HEK293T (cell line): ENCODE measurements at places on chromosomes 12 and 14.

GRCh38 chr14:89485264-89485663 is 68.2 kb upstream of the FOXN3 start:
- no peak for DNase-seq

DNA sequence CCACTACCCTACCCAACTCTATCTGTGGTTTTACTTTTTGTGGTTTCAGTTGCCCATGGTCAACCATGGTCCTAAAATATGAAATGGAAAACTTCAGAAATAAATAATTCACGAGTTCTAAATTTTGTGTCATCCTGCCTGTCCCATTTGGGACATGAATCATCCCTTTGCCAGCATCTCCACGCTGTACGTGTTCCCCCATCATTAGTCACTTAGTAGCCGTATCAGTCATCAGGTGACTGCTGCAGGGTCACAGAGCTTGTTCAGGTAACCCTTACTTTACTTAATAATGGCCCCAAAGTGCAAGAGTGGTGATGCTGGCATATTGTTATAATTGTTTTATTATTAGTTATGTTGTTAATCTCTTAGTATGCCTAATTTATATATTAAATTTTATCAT is 209.9 kb downstream of the ITPR2 start:
- no peak for DNase-seq

- DNase-seq = no peak
Measured at GRCh38 chr14:73613419-73613963, 1.2 kb downstream of the ACOT6 start.

- DNase-seq = no peak
Measured at GRCh38 chr12:124002021-124002644, 29.1 kb downstream of the ZNF664 start.

DNA sequence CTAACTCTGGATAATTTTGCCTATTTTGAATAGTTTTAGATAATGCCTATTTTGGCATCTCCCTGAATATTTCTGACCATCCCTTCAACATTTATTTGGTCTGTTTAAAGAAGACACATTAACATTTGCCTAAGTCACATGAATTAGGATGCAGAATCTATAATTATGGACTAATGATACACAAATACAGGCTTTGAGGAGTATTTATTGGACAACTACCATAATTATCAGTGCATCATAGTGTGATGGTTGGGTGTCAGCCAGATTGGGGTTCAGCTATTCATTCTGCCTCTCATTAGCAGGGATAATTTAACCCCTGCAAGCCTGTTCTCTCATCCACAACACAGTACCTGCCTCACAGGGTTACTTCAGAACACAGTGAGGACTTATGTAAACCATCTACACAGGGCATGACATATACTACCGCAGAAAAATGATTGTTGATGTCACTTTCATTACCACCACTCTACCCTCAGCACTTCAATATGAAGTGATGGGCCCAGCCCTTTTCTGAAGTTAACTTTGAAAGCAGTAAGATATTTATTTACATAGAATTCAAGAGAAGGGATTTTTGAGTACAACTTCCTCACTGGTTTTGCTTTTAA is 14.4 kb downstream of the PRKCH start:
- DNase-seq = no peak

DNA sequence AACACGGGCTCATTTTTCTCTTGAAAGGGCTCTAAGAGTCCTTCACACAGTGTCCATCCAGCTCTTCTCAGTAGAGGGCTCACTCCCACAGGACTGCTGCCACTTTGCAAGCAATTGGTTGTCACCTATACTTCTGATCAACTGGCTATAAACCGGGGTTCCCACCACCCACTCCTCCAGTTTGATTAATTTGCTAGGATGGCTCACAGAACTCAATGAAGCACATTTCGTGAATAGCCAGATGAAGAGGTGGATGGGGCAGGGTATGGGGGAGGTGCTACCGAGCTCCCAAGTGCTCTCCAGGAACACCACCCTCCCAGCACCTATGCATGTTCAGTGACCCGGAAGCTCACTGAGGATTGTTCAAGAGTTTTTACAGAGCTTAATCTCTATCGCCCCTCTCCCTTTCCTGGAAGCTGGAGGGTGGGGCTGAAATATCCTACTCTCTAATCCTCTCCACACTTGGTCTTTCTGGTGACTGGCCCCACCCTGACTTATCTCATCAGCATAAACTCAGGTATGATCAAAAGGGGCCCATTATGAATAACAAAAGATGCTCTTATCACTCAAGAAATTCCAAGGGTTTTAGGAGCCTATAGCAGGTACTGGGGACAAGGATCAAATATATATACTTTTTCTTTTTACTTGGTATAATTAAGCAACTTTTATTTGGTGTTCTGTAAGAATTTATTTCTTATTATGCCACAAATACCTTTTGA is 13.9 kb upstream of the EGLN3 start:
- no peak for DNase-seq

DNA sequence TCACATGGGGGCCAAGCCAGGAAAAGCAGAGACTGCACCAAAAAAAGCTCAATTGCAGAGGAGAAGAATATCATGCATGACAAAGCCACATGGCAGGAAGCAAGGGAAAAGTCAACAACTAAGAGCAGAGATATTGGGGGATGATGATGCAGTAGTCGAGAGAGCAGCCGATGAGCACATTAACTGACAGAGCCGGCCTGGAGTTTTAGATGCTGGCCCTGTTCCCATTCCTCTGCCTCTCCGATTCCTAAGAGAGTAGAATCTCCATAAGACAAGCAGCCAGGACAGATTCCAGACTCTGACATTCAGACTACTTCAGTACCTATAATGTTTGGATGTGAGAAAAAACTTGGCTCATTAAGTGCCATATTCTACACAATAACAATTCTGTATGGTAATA is 155.9 kb downstream of the KCNH5 start:
- DNase-seq = no peak

GRCh38 chr14:94823556-94824341 is 53.8 kb upstream of the GSC start:
- no peak for DNase-seq

- no peak for DNase-seq
Measured at GRCh38 chr14:94532447-94532846, 23.2 kb upstream of the SERPINA12 start.
